ENCODE measurements at places on chromosomes 1 and 21.

GRCh38 chr1:119310301-119310700 is 58.3 kb upstream of the HAO2 start:
- DNase-seq, result no peak

DNA sequence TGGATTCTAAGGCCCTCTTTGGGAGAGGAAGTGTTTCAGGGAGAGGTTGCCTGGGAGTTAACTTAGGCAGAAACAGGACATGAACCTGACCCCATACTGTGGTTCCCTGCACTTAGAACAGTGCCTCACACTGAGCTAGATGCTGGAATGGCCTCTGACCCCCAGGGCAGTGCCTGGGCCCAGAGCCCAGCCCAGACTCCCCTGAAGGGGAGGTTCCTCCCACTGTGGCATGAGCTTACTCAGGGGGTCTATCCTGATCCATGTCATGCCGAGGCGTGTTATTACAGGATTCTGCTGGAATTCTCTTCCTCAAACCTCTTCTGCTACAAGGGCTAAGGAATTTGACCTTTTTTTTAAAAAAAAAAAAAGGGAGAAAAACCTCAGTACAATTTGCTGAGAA is 72.2 kb downstream of the MRPL37 start:
- DNase-seq, result no peak

DNA sequence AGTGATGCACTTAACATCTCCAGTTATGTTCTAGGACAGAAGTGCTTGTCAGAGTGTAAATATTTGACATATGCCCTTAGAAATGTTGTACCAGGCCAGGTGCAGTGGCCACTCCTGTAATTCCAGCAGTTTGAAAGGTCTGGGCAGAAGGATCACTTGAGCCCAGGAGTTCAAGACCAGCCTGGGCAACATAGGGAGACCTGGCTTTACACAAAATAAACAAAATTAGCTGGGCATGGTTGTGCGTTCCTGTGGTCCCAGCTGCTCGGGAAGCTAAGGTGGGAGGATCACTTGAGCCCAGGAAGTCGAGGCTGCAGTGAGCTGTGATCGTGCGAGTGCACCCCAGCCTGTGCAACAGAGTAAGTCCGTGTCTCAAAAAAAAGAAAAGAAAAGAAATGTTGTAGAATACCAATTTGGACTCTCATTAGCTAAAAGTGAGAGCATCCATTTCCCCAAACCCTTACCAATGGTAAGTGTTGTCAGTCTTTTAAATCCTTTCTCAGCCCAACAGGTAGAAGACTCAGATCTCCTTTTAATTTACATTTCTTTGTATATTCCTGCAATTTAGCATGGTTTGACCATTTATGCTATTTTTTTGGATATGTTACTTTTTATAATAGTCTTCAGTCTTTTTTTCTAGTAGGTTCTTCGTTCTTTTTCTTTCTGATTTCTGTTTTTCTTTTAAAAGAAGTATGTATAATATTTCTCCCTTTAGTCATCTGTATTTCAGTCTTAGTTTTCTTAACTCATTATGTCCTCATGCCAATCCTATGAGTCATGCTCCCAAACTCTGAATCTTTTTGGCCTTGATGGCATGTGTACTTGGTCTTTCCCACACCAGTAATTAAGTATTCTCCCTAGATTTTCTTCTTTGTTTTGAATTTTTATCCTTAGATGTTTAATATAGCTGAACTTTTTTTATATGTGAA is 74.4 kb downstream of the CAMTA1 start:
- DNase-seq, result peak; percentile 32

DNA sequence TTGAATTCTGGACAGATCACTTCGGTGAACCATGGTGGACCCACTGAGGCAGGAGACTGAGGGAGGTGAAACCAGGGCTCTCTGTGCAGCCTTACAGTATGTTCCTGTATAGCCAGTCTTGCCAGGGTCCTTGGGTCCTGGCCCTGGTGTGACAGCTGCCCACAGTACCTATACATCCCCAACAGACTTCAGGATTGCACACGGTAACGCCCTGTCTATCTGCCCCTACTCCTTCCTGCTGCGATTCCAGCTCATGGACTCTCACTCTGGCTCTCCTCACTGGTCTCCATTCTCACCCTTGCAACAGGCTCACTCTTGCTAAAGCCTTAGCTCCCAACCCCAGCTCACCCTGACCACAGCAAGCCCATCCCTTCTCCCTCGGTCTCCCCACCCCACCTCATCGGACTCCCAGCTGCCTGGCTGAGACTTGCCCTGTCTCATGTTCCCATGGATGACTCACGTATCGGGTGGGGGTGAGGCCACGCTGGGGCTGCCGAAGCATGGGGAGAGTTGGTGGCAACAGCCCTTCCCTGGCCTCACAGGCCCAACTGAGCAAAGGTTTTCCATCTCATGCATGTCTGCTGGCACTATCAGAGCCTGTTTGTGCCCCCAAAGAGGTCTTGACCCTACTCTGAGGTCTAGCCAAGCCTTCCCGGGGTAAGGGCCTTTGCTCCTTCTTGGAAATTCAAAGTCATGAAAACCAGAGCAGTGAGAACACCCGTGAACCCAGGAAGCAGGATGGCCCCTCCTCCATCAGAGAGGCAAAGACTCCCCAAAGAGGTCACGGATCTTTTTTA is 7.1 kb downstream of the PHLDA3 start:
- DNase-seq, result peak; percentile 96

- DNase-seq, result no peak
Observed at GRCh38 chr1:112540226-112540794, 31.5 kb downstream of the WNT2B start.

DNA sequence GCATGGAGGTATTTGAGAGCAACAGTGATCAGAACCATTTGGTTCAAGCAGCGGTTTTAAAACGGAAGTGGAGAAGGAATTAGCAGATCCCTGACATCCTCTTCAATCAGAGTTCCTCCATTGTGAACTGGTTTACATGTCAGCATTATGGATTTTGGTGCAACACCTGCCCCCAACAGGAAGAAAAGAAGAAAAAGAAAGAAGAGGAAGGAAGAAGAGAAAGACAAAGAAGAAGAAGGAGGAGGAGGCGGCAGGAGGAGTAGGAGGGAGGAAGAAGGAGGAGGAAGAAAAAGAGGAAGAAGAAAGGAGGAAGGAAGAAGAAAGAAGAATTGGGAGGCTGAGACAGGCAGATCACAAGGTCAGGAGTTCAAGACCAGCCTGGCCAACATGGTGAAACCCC is 17.4 kb downstream of the NDUFS5 start:
- no peak for DNase-seq

DNA sequence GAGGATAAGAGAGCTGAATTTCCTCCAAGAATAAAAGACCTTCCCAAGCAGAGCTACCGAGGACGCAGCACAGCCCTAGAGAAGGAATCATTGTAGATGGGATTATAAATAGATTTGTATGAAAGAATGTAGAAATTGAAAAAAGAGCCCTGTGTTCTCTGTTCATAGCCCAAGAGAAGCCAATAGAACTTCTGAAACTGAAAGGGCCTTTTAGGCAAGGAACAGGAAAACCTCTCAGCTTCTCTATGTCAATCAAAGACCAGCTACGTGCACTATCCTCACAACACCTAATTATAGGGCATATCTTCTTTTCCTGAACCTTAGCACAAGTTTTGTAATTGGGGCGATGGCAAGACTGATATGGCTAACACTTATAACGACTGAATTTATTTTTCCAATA is 192.4 kb upstream of the RNPC3 start:
- DNase-seq, result no peak

- DNase-seq, result no peak
Observed at GRCh38 chr1:16967962-16968361, 12.5 kb downstream of the MFAP2 start.

GRCh38 chr1:61754545-61754944 is 12.3 kb downstream of the PATJ start:
- DNase-seq, result no peak

DNA sequence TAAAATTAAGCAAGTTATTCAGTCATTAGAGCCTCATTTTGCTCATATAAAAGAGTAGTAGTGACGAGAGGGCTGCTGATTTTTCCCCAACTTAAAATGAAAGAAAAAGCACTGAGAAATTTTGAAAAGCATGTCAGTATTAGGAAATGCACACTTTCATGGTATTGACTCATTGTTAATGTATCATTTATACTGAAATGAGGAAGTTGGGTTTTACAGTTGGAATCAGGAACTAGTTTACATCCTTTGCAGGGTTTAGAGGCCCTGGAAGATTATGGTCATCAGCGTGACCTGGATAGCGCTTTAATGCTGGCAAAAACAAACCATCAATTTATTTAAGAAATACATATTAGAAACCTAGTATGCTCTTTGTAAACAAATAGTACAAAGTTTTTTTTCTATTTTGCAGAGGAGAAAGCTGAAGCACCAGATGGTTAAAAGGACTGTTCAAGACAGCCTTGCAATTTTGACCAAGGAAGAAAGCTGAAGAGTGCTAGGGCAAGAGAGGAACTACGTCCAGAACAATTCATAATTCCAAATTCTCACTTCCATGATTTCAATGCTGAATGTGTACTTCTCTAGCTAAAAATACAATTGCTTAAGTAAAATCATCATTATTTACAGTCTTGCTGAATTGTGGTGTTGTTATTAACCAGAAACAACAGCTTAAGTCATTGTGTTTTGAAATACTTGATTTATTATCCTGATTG is 94.8 kb upstream of the SGIP1 start:
- DNase-seq, result no peak

- DNase-seq, result no peak
Observed at GRCh38 chr1:13620825-13621224, 37.2 kb downstream of the PDPN start.

- DNase-seq, result peak; percentile 47
Observed at GRCh38 chr1:26538480-26539412, 9.2 kb downstream of the RPS6KA1 start.

DNA sequence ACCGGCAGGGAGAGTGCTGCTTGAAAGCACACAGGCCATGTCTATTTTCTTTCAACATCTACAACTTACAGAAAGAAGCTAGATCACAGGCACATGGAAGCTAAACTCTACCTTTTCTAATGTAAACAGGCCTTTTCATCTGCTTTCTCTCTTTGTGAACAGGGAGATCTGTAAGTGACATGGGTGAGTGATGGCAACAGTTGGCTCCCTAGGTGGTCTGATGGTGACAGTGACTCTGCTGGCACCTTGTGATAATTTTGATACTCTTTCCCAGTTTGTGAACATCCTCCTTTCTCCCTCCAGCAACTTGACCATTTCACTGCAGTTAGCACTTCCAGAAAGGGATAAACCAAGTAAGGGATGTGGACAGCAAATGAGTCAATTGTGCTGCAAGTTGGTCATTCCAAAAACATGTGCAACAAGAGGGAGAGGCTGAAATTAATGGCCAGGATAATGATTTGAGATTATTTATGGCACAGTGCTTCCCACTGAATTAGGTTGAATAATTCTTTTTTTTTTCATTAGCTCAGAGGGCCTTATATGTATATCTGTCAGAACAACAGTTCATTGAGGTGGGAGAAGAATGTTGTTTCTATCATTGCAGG is 89.5 kb downstream of the XCL2 start:
- DNase-seq, result no peak

DNA sequence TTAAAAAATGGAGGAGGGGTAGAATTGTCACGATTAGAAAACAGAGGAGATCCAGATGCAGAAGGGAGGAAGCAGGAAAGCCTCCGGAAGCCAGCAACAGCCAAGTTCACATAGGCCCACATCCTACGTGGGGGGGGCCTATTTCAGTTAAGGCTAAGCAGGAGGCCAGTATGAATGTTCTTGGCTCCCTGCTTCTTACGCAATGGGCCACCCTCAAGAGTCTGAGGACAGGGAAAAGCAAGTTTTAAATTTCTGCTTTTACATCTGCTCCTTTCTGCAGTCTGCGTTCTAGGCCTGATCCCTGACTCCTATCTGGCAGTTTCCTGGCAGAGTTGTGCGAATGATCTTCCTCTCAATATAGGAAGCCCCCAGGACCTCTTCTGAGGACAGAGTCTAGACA is 30.6 kb downstream of the RABIF start:
- DNase-seq, result no peak

DNA sequence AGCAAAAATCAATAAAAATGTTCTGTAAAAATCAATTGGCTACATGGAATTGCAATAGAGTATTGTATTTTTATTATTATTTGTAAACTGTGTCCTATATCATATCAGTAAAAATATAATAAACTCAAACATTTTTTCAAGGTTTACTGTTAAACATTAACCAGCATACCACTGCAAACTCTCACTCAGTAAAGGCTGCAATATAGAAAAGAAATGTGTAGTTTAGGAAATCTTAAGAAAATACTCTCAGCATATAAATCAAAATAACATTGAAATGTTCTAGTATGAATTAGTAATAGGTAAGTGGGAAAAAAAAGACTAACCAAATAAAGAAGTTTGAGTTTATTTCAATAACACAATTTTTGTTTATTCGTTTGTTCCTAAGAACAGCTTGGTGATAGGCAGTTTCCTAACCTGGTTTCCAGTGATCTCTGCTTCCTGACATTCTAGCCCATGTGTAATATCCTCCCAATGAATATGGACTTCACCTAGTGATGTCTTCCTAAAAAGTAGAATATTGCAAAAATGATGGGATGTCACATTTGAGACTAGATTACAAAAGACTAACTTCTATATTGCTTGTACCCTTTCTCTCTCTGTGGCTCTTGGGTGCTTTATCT is 870.1 kb downstream of the BRINP3 start:
- no peak for DNase-seq

DNA sequence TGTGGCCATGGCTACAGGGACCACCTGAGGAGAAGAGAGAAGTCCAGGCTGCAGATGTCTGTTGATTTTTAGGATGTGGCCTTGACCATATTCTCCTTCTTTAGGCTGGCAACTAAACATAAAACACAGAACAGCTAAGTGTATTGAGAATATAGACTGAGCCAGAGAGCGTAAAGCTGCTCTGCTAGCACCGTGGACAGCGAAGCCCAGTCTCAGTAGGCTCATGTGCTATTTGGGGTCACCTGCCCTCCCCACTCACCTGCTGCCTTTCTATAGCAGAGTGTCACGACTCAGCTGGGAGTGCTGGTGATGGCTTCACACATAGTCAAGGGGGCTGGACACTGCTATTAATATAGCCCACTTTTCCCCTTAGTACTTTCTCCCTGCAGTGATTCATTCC is 278.5 kb downstream of the KCNH1 start:
- DNase-seq, result no peak

DNA sequence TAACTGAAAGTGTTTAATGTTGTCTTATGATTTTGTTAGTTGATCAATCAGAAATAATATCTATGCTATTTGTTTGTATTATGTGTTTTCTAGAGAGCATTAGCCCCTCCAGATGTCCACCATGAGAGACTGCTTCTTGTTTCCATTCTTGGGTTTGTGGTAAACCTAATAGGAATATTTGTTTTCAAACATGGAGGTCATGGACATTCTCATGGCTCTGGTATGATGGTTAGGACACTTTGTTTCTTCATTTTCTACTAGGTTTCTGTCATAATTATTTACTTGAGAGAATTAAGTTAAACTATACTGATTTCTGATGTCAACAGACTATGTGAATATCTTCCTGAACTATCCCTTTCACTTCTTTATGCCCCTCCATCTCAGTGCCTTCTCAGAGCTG is 16.1 kb downstream of the SLC30A7 start:
- no peak for DNase-seq

GRCh38 chr1:238336531-238336930 is 445.8 kb upstream of the ZP4 start:
- no peak for DNase-seq

GRCh38 chr21:40516335-40516734 is 330.6 kb downstream of the DSCAM start:
- no peak for DNase-seq

- no peak for DNase-seq
Observed at GRCh38 chr1:245716561-245716960, 561.8 kb downstream of the KIF26B start.

- no peak for DNase-seq
Observed at GRCh38 chr1:190001187-190001586, 476.5 kb downstream of the BRINP3 start.

- DNase-seq, result peak; percentile 64
Observed at GRCh38 chr1:201649761-201650622, 111.1 kb downstream of the NAV1 start.

Data from Calu3 (cell line).